Fibroblast of upper back skin (primary cell): ENCODE measurements at places on chromosomes 3 and 15.

- peak; percentile 50 for DNase-seq
Observed at GRCh38 chr3:180358179-180358578, 243.8 kb upstream of the TTC14 start.

- no peak for DNase-seq
Observed at GRCh38 chr3:123337948-123338619, 110.8 kb downstream of the ADCY5 start.

- no peak for DNase-seq
Observed at GRCh38 chr15:76169018-76169417, 109.2 kb downstream of the TMEM266 start.

DNA sequence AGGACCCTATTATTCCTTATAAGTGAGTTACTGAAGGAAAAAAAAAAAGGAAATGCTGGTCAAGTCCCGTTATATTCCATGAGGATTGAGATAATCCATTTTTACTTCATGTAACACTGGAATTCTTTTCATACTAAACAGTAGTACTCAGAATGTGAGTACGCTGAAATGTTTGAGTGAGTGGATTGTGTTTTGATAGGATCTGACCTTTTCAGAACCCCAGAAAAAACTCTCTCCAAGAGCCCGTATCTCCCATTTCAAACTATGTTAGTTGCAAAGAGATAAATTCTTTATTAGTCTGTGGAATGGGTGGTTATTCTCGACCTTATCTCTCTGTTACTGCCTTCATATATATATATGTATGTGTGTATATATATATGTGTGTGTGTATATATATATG is 2.5 kb upstream of the LPP start:
- peak; percentile 53 for DNase-seq

- DNase-seq, result no peak
Observed at GRCh38 chr3:113232342-113232741, 21.0 kb downstream of the BOC start.

DNA sequence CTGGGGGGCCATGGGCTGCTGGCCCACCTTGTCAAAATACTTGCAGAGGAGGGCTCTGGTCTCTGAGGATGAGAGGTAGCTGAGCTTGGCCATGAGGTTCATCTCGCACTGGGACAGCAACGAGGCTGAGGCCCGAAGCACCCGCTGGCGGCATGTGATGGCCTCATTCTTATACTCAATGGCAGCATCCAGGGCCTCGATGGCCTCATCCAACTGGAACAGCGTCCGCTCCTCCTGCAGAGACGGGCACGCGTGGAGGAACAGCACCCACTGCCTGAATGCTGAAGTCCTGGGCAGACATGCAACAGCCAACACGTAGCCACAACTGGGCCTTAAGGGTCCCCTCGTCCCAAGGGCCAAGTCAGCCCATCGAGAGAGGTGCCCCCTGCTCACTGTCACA is 25.0 kb downstream of the KIF7 start:
- no peak for DNase-seq

DNA sequence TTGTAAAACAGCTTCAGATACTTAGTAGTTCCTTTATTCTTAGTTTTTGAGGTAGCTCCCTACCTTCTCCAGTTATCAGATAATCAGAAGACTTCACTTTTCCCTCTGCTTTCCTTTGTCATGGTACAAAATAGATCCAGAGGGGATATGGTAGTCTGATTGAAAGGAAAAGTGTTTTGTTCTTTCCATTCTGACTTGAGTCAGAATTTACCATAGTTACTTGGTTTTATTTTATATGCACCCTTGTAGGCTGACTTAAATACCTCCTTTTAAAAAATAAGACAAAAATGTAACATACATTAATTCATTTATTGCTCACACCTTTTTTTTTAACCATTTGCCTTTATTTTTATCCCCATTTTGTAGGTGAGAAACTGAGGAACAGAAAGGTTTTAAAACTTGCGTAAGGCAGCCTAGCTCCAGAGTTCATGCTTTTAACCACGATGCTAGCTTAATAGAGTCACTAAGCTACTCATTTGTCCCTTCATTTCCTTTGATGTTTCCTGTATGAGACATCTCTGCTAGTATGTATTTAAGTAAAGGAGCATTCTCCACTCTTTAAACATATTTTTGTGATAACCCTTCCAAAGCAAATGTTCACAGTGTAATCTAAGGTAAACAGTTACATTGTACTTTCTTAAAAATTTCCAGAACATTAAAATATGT is 187.5 kb downstream of the KLHL25 start:
- DNase-seq, result no peak

GRCh38 chr3:41424543-41425300 is 225.4 kb downstream of the CTNNB1 start:
- DNase-seq, result no peak
